ENCODE measurements at places on chromosomes 7 and 10. TPM values are rescaled to one million over a fixed set of nuclear protein-coding genes. Genes with fewer than 3 reads are reported as not detected.

Gene SFTPA1
- not detected for total RNA-seq

Gene PLEKHS1
- total RNA-seq: not detected

Gene SFR1
- total RNA-seq: 14.9 TPM

Gene TPST1
- total RNA-seq: 0.85 TPM

Gene GPR26
- not detected for total RNA-seq

Gene VIPR2
- total RNA-seq: 0.05 TPM

Gene EXOC6
- 12.1 TPM for total RNA-seq

Gene TWNK
- 11.2 TPM for total RNA-seq

Gene ZNF138
- 11.0 TPM for total RNA-seq

Gene ARMC10
- total RNA-seq: 26.0 TPM

Gene PNLIPRP2
- not detected for total RNA-seq

Gene ITIH5
- total RNA-seq: not detected

Gene JAZF1
- 2.1 TPM for total RNA-seq

Gene CTAGE4
- 1.8 TPM for total RNA-seq

Gene NRP1
- total RNA-seq: 2.0 TPM

Gene PIP4K2A
- 136 TPM for total RNA-seq

Gene SERPINE1
- total RNA-seq: 0.29 TPM

Gene CALHM1
- 1.1 TPM for total RNA-seq

Gene TMEM213
- 0.06 TPM for total RNA-seq

Gene EPO
- total RNA-seq: not detected

Gene SPDYE1
- total RNA-seq: 0.20 TPM

Gene CNPY1
- total RNA-seq: not detected

Gene RNF148
- total RNA-seq: not detected

Gene DYNC1I1
- not detected for total RNA-seq

Gene LIPN
- not detected for total RNA-seq

Gene TES
- 98.5 TPM for total RNA-seq

Gene ATG9B
- total RNA-seq: 2.3 TPM

Gene OR9A2
- total RNA-seq: not detected

Gene AKR1C4
- not detected for total RNA-seq

Gene ATP5F1C
- total RNA-seq: 285 TPM

Gene FAM25C
- total RNA-seq: not detected

Gene CADPS2
- total RNA-seq: not detected

Gene KIAA1549
- 0.61 TPM for total RNA-seq

Gene INMT
- 0.12 TPM for total RNA-seq

Gene PROSER2
- 0.23 TPM for total RNA-seq

Gene RPEL1
- total RNA-seq: not detected

Gene IL6
- 0.66 TPM for total RNA-seq

Gene TEX47
- not detected for total RNA-seq

Gene RAMP3
- total RNA-seq: not detected

Gene FAM25A
- total RNA-seq: not detected

Gene ZNF853
- 1.3 TPM for total RNA-seq

Gene SFTPA2
- not detected for total RNA-seq

Gene FOXI2
- total RNA-seq: not detected

Gene AKR1D1
- total RNA-seq: not detected

Gene PPIF
- 144 TPM for total RNA-seq

Gene CRHR2
- total RNA-seq: not detected

Gene RBM20
- total RNA-seq: 0.07 TPM

Gene C1QL3
- not detected for total RNA-seq

Gene ZNF800
- 39.7 TPM for total RNA-seq

Gene OR2F2
- not detected for total RNA-seq

Gene HHEX
- 0.23 TPM for total RNA-seq

Gene RBP3
- not detected for total RNA-seq
